ENCODE measurements at places on chromosomes 3 and 15. TPM values are rescaled to one million over a fixed set of nuclear protein-coding genes. Genes with fewer than 3 reads are reported as not detected.

Gene OCA2
- not detected for polyA plus RNA-seq

Gene NAA50
- polyA plus RNA-seq, result 36.8 TPM

Gene GPR27
- 3.1 TPM for polyA plus RNA-seq

Gene PBRM1
- polyA plus RNA-seq, result 7.8 TPM

Gene TEX9
- 5.3 TPM for polyA plus RNA-seq

Gene NR1I2
- polyA plus RNA-seq, result 0.08 TPM

Gene UPK1B
- polyA plus RNA-seq, result 0.46 TPM

Gene TGM4
- polyA plus RNA-seq, result not detected

Gene STXBP5L
- 0.08 TPM for polyA plus RNA-seq

Gene NANOGP8
- polyA plus RNA-seq, result not detected

Gene SEMA3G
- polyA plus RNA-seq, result 2.3 TPM

Gene POC1A
- 3.0 TPM for polyA plus RNA-seq

Gene SLC7A14
- polyA plus RNA-seq, result 0.10 TPM

Gene CEMIP
- 1.4 TPM for polyA plus RNA-seq

Gene EPB42
- not detected for polyA plus RNA-seq

Gene EFCC1
- polyA plus RNA-seq, result 3.4 TPM

Gene TIGIT
- 0.25 TPM for polyA plus RNA-seq

Gene CDCP1
- 9.9 TPM for polyA plus RNA-seq

Gene FEZF2
- not detected for polyA plus RNA-seq

Gene IP6K2
- 44.1 TPM for polyA plus RNA-seq

Gene LXN
- polyA plus RNA-seq, result 13.7 TPM

Gene CHL1
- 2.3 TPM for polyA plus RNA-seq

Gene ALDH1A3
- polyA plus RNA-seq, result 87.2 TPM

Gene PATL2
- polyA plus RNA-seq, result 2.3 TPM

Gene C3orf70
- polyA plus RNA-seq, result 2.4 TPM

Gene SEMA6D
- 0.63 TPM for polyA plus RNA-seq

Gene CCDC39
- polyA plus RNA-seq, result not detected

Gene PLA2G4D
- polyA plus RNA-seq, result 0.18 TPM

Gene CCR8
- not detected for polyA plus RNA-seq

Gene ANKRD34C
- polyA plus RNA-seq, result not detected

Gene CX3CR1
- not detected for polyA plus RNA-seq

Gene MDFIC2
- polyA plus RNA-seq, result not detected

Gene SEMA5B
- polyA plus RNA-seq, result 0.15 TPM

Gene QTRT2
- 4.8 TPM for polyA plus RNA-seq

Gene EIF2A
- polyA plus RNA-seq, result 79.2 TPM

Gene GPX1
- polyA plus RNA-seq, result 344 TPM

Gene PRSS50
- 0.10 TPM for polyA plus RNA-seq

Gene DUOXA1
- 26.4 TPM for polyA plus RNA-seq

Measured in stomach (tissue), 19 donors.